ENCODE measurements at places on chromosomes 6 and 20. TPM values are rescaled to one million over a fixed set of nuclear protein-coding genes. Genes with fewer than 3 reads are reported as not detected.

The CPNE5 gene
- total RNA-seq, result 2.8 TPM

The GABRR2 gene
- total RNA-seq, result 2.2 TPM

The TAAR9 gene
- total RNA-seq, result not detected

The SLC22A2 gene
- not detected for total RNA-seq

- no peak for DNase-seq
These were observed 71.2 kb upstream of the THBS2 start for GRCh38 chr6:169324656-169325459.

DNA sequence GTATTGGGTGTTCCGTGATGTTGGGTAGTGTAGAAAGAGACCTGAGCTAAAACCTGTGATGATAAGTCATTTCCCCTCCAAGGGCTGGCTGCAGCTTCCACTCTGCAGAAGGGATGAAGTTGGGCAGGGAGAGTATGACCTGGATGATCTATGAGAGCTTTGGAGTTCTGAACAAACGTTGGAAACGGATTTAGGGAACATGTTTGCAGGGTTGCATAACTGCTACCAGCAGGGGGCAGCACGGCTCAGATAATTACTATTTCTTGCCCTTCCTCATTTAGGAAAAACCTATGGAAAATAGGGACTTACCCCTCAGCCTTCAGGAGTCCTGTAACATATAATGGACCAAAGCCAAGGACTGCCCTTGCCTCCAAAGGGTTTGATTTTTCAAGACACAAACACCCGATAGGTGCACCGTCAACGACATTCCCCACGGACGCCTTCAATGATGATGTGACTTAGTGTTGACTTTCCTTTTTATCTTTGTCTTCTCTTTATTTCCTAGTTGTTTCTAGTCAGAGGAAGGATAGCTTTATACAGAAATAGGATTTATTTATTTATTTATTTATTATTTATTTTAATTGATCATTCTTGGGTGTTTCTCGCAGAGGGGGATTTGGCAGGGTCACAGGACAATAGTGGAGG lies 164.9 kb upstream of the SASH1 start:
- DNase-seq, result no peak

- DNase-seq, result no peak
These were observed 2.5 kb upstream of the SLCO4A1 start for GRCh38 chr20:62639765-62640164.

GRCh38 chr6:122775975-122776374 lies 3.5 kb upstream of the FABP7 start:
- no peak for DNase-seq

GRCh38 chr6:41685641-41686380 lies 47.5 kb downstream of the MDFI start:
- no peak for DNase-seq

GRCh38 chr6:46284475-46284874 lies 113.7 kb upstream of the ENPP5 start:
- no peak for DNase-seq

DNA sequence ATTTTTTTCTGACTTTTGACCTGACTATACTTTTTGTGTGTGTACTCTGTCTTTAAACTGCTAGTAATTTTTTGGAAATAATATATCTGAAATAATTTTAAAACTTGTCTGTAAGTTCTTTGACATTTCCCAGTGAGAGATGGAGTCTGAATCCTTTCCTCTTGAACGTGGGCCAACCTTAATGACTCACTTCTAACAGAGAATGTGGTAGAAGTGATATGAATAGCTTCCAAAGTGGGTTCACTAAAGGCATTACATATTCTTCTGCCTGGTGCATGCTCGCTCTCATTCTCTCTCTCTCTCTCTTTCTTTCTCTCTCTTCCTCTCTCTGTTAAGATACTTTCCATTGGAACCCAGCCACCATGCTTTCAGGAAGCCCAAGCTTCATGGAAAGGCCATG lies 108.7 kb upstream of the FERMT1 start:
- DNase-seq, result no peak

GRCh38 chr6:158286413-158286812 lies 25.9 kb upstream of the TULP4 start:
- DNase-seq, result no peak

DNA sequence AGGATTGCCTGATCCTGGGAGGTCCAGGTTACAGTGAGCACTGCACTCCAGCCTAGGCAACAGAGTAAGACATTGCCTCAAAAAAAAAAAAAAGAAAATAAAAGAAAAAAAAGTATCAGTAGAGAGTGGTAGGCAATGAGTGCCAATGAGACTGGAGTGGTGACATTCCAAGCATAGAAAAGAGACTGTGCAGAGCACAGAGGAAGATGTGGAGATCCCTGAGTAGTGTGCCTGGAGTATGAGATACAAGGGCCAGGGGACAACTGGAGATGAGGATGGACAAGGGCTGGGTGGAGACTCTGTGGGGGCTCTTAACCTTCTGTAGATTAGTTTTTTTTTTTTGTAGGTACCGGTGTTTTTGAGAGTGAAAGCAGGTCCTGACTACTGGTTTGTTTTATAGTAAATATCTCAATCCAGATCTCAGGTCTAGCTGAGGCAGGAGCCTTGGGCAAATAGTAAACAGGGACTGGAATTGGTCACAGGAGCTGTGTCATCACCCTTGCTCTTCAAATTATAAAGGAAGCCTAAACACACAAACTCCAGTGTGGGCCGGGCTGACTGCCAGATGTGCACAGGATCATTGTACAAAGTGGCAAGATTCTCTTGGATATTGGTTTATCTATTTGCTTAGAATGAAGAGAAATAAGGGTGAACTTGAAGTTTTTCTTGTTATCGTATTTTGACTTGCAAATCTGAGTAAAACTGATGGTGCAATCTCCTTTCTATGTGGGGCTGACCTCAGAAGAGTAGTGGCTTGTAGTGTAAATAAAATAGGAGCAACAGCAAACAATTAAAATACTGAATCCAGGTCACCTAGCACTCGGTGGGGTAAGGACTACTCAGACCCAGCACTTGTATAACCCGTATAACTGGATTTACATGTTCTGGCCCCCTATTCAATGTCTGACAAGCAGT lies 144.9 kb downstream of the SOX4 start:
- DNase-seq, result no peak

- no peak for DNase-seq
These were observed 289.9 kb downstream of the BTBD9 start for GRCh38 chr6:38349795-38350194.

DNA sequence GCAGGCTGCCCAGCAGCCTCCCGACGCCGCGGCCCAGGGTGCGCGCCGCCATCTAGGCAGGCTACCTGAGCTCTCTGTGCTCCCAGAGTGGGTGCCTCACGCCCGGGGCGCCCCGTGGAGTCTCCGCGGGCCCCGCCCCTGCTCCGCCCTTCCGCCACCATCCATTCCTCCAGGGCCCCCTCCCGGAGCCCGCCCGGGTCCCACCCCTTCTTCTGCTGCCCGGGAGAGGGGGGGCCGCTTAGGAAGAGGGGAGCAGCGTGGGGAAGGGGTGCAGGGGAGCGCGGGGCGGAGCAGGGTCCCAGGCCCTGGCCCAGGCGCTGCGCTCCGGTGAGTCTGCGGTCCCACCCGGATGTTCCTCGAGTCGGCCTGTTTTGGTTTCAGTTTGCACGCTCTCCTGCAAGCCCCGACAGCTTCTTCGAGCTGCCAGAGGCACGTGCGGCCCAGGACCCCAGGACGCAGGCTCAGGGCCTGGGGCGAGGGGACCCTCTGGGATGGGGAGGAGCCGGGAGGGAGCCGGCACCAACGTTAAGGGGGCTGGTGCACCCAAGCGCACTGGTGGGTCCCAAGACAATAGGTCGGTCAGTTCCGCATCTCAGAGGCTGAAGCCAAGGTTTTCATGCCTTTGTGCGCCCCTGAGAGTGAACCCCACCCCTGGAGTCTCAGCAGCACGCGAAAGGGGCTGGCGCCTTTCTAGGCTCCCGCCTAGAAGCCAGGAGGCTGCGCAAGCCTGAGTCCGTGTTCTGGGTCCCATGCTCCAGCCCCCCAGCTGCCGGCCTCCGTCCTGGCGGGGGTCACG lies at the start of gene ACSS1:
Gene ACSS1, minus strand, starts transcription at position 89 of the 796 bp plus-strand sequence. Its CDS starts 37 bp downstream, at position 52.
- DNase-seq, result no peak

DNA sequence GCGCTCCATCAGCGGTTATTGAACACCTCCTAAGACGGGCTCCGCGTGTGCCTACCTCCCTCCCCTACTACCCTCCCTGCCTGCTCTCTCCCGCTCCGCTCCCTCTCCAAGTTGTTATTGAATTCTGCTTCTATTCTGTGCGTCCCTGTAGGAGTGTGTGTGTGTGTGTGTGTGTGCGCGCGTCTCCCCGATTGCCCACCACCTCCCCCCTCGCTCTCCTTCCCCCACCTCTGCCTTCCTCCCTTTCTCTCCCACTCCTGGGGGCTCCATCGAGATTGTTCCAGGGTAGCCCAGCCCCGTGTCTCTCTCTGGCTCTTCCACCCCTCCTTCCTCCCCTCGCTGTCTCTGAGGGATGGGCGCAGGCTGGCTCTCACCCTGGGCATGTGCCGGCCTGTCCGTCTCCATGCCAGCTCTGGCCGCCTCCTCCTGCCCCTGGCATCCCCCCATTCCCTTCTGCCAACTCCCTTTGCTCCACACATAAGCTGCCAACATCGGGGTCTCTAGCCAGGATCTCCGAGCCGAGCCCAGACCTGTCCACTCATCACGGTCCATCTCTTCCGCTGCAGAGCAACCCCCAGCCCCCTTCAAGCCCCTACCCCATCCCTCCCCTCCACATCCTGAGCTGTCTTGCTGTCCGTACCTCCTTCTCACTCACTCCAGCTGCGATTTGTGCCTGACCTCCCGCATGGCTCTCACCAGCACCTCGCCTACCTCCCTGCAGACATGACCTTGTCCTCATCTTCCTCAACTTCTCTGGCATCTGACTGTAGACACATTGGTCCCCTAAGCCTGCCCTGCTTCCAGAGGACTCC lies 68.5 kb downstream of the SRC start:
- no peak for DNase-seq

GRCh38 chr6:100342830-100343229 lies 121.9 kb downstream of the SIM1 start:
- no peak for DNase-seq

GRCh38 chr20:24813496-24813895 lies 135.6 kb upstream of the CST7 start:
- no peak for DNase-seq

DNA sequence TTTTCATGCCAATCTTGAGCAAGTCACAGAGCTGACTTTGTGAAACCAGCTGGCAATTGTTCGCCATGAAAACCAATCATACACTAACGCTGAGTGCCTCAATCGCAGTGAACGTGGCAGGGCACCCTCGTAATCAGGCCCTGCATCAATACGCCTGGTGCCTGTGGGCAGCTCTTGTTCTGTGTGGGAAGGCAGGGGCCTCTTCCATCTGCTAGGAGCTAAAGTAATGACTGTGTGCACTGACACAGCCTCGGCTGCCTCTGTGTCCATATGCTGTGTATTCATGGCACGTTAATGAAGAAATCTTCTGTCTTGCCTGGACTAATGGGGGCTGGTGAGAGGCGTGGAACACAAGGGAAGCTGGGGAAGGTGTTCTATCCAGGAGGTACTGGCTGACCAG lies 27.8 kb upstream of the SYNDIG1 start:
- DNase-seq, result no peak
